Cortex of kidney (tissue), 1 donor: ENCODE measurements at places on chromosomes 4 and X.

- DNase-seq = no peak
Measured at GRCh38 chr4:77163641-77164040, 6.6 kb downstream of the CCNG2 start.

DNA sequence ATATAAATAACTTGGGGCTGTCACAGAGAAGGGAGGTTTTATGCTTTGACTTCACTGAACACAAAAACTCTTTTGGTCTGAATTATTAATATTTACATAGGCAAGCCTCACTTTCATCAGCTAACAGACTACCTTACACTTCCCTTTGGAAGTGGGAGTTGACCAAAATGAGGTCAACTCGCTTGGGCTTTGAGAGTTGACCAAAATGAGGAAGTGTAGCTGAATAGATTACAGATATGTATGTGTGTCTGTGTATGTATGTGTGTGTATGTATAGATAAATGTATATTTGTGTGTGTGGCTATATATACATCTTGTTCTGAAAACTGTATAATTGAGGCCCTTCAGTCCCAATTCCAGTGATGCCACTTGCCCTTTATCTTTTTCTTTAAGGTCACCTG, 113.3 kb upstream of the IL13RA1 start:
- no peak for DNase-seq

- DNase-seq = no peak
Measured at GRCh38 chrX:118181030-118181429, 64.4 kb upstream of the KLHL13 start.

DNA sequence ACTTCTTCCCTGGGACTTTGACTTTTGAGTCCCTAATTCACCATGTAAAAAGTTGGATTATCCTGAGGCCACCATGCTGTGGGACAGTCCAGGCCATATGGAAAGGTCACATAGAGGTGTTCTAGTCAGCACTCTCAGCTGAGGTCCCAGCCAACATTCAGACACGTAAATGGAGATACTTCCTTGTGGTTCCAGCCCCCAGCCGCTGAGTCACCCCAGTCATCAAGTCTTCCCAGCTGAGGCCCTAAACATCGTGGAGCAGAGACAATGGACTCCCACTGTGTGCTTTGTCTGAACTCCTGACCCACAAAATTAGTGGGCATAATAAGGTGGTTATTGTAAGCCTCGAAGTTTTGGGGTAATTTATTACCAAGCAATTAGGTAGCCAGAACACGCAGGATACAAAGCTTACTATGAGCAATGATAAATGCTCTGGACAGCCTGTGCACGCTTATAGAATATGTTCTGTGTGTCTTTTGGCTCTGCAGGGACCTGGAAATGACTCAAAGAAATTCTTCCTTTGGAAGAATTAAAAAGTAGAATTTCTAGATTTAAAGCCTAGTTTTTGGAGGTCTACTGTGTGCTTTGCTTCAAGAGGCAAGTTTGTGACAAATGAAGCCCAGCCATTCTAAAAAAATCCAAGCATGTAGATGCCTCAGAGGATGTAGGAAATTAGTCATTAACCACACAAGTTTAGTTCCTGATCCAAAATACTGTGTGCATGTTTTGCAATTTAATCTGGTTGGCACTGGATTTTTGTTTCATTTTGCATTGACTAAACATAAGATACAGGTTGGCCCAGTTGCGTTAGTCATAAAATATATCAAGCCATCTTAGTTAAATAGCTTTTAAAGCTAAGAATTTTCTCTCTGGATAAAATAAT, 33.2 kb upstream of the SLC9A7 start:
- DNase-seq = no peak

DNA sequence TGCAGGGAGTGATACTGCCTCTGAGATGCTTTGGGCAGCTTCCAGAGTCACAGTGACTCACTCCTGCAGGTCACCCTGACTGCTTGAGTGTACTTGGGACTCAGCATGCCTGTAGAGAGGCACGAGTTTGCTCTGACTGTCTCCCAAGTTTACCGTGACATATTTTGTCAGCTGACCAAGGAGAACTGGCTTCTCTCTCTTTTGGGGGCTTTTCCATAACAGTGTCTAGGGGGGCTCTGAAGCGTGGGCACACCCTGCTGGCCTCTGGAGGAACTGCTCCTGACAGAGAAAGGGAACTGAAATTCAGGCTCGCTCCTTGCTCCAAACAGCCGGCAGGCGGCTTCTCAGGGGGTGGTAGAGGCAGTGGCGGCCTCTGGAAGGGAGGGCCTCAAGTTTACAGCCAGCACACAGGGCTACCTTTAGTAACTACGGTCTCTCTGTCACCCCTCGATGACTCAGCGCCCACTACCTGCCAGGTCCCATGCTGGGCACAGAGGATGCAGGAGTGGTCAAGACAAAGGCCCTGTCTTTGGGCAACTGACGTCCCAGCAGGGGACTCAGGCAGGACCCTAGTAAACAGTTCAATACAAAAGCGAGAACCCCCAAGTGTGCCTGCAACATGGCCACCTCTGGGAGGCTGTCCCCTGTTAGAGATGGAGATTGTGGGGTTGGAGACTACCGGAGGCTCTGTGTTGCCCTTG, 17.8 kb downstream of the ZNF185 start:
- no peak for DNase-seq

GRCh38 chr4:123520325-123520724, 123.7 kb downstream of the SPRY1 start:
- DNase-seq = no peak

GRCh38 chr4:67320645-67321044, 224.7 kb downstream of the CENPC start:
- DNase-seq = no peak

DNA sequence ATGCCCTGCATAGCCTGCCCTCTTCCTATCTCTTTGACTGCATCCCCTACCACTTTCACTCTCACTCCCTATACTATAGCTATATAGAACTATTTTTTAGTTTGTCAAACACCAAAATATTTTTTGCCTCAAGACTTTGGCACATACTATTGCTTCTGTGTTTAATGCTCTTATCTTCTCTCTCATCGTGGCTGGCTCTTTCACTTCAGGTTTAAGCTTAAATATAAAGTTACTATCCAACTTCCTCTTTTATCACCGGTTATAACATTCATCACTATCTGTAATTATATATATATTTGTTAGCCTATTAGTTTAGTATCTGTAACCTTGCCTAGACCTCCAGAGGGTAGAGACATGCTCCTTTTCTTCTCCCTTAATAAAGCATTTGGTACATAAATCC, 11.5 kb upstream of the HMGB2 start:
- DNase-seq = no peak

GRCh38 chr4:53734584-53735353, 143.5 kb upstream of the LNX1 start:
- no peak for DNase-seq

- no peak for DNase-seq
Measured at GRCh38 chr4:2081540-2081939, 22.4 kb downstream of the NAT8L start.

GRCh38 chrX:101785142-101785541, 125.5 kb upstream of the ARMCX2 start:
- no peak for DNase-seq

GRCh38 chr4:12583275-12583674, 900.9 kb downstream of the RAB28 start:
- no peak for DNase-seq

DNA sequence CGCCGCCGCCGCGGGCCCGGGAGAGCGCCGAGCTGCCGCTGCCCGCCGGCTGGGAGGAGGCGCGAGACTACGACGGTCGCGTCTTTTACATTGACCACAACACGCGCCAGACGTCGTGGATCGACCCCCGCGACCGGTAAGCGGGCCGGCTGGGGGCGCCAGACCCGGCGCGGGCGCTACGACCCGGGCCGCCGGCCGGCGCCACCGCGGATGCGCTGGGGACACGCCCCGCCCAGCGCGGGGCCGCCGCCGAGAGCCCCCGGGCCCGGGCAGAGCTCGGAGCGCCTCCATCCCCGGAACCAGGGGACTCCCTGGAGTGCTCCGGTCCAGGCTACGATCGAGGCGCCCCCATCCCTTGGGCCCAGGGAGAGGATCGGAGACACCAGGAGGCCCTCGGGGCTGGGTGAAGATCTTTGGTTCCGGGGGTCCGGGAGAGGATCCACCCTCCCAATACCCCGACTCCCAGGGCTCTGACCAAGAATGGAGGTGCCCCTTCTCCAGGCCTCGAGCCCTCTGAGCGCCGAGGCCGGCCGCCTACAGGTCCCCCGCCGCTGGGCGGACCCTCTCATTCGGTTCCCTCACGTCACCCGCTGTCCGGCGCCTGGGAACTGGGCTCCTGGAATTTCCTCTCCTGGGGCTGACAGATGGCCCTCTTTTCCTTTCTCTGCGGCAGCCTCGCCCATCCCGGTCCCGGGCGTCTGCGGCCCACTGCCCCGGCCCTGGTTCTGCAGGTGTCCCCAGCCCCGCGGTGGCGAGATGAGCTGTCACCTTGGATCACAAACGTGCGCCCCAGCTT, 48.8 kb downstream of the CLDN34 start:
- no peak for DNase-seq

- DNase-seq = no peak
Measured at GRCh38 chrX:43679778-43680177, 23.7 kb downstream of the MAOA start.

- DNase-seq = no peak
Measured at GRCh38 chr4:143768007-143768591, 67.6 kb upstream of the FREM3 start.

GRCh38 chr4:20151436-20151835, 100.3 kb upstream of the SLIT2 start:
- no peak for DNase-seq

DNA sequence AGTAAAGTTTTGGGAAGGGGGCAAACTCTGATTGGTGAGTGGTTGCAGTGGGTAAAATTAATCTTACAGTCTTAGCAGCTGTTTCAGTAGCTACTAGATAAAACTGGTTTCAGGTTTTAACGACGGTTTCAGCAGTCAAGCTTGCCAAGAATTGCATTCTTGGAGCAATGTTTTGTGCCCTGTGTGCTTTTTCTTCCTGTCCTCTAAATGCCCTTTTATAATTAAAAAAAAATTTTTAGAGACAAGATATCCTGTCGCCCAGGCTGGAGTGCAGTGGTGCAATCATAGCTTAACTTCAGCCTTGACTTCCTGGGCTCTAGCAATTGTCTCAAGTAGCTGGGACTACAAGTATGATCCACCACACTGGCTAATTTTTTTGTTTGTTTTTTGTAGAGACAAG, 6.3 kb upstream of the PPEF2 start:
- DNase-seq = no peak

- no peak for DNase-seq
Measured at GRCh38 chrX:121036137-121036536, 11.3 kb upstream of the GLUD2 start.

DNA sequence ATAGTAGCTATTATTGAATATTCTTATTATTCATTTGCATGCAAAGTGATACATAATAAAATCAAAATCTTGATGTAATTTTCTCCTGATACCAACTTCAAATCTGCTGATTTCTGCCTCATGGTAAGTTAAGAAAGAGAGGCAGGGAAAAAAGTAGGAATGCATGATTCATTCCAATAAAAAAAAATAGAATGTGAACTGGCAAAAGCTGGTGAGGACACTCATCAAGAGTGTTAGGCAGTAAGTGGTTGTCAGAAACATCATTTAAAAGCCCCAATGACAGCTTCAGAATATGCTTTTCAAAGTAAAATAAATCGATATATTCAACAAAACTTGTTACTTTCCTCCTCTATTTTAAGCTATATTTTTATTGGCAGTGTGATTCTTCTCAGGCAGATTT, 979.1 kb downstream of the TECRL start:
- DNase-seq = no peak

GRCh38 chr4:144894573-144894972, 203.4 kb downstream of the ANAPC10 start:
- no peak for DNase-seq

- DNase-seq = no peak
Measured at GRCh38 chrX:153924149-153924861, 1.8 kb downstream of the ARHGAP4 start.

DNA sequence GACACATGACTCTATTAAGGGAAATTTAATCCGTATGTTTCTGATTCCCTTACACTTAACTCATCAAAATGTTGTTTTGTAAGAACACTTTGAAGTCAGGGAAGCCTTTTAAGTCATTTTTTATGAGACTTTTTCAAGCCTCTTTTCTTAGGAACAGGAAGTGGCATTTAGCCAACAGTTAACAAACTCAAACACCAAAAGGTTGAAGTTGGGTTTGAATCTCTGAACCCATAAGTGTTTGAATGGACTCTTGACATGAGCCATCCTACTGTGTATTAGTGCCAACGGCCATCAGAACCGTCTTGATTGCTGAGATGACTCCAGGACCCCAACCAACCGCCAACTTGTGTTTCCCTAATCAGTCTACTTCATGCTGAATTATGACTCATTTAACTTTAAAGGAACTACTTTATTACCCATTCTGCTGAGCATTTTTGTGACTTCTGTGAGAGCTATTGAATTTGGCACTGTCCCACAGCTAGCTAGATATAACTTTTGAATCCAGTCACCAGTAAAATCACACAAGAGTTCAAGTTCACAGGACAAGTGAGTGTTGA, 209.1 kb upstream of the FAT1 start:
- DNase-seq = no peak

- DNase-seq = no peak
Measured at GRCh38 chr4:111269439-111269838, 646.6 kb upstream of the PITX2 start.

GRCh38 chr4:36414248-36414647, 132.8 kb downstream of the DTHD1 start:
- no peak for DNase-seq

- DNase-seq = no peak
Measured at GRCh38 chr4:154407443-154407842, 84.2 kb downstream of the DCHS2 start.
